PC-9 (cell line): ENCODE measurements at places on chromosomes 5 and 9.

DNA sequence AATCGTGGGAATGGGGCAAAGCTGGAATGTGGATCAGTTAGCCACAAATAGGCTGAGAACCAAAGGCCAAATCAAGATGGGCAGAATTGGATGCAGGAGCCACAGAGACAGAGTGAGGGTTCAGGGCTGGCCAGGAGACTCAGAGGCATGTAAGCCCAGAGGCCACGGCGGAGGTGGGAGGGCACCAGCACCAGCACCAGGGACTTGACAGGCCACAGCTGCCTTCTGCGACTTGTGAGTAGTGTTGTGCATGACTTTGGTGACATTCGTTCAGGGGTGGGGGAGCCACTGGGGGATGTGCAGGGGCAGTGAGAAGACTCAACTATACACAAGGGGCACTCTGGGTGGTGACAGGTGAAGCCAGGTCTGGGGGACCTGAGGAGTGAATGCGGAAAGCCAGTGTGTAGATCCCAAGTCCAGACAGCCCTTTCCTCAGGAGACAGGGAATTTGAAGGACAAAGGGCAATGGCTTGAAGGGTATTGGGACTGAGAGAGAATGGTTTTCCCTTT is 53.2 kb downstream of the TMOD1 start:
- no peaks in the 10 kb centered on the region for H3K36me3 ChIP-seq
- no peak overlapping the region for H3K27ac ChIP-seq
- H3K27me3 ChIP-seq, result no peaks in the 10 kb centered on the region
- no peak for DNase-seq

DNA sequence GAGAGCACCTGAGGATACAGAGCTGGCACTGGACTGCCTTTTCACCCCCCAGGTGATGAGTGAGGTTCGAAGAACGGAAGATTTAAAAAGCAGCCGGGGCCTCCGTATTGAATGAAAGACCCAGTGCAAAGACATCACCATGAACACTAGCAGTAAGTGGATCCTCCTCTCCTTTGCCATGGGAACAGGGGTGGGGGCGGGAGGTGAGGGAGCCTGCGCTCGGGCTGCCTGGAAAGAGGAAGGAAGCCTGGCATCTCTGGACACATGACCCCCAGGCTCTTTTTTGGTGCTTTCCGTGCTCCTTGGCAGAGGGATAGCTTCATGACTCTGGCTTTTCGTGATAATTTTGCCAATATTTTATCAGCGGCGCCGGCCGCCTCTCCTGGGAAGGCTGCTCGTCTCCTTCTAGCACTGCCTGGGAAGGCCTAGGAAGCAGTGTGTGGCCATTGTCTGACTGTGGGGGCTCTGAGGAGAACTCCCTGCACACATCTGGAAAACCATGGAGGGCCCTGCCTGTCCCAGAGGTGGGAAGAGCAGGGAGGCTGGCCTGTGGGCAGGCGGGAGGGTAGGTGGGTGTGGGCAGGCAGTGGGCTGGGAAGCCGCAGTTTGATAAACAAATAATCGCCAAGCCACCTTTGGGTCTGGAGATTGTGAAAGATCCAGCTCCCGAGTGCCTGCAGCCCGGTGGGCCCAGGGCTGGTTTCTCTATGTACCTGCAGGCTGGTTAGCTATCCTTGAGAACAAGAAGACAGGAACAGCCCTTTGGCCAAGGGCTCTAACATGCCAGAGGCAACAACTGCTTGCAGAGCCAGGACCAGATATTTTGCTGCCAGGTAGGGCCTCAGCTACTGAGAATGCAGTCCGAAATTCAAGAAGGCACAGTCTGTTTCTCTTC is 911 bp downstream of the ABLIM3 start:
- peaks cover 25% of the 10 kb centered on the region for H3K36me3 ChIP-seq
- peak overlapping the region; percentile 91 for H3K27ac ChIP-seq
- H3K4me1 ChIP-seq, result peaks cover 61% of the 10 kb centered on the region
- DNase-seq, result no peak
- peak overlapping the region; percentile 97 for H3K4me3 ChIP-seq
- H3K27me3 ChIP-seq, result no peaks in the 10 kb centered on the region

DNA sequence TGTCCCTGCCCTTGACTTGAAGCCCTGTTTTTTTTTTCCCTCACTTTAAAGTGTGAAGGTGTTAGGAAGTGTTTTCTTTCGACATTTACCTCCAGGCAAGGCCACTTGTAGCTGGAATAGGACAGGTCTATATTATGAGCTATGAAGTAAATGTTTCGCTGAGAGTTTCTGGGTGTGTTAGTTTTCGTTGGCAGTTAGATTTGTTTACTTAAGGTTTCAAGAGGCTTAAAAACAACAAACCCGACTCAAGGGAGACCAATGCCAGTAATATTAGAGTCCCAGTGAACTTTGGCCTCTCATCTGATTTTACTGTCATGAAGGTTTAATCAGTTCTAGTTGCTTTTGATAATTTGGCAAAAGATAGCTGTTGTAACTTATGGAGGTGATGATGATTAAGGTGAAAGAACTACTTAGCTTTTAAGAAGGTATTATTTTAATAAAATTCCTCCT is 25.2 kb downstream of the OCLN start:
- peaks cover 82% of the 10 kb centered on the region for H3K4me1 ChIP-seq
- H3K36me3 ChIP-seq, result peaks cover 7% of the 10 kb centered on the region; the same call in 1 of the 2 replicates
- no peak overlapping the region; the same call in 1 of the 2 replicates for H3K4me3 ChIP-seq

- no peaks in the 10 kb centered on the region for H3K4me1 ChIP-seq
- no peak for DNase-seq
- no peak overlapping the region for H3K27ac ChIP-seq
- H3K4me3 ChIP-seq, result no peak overlapping the region
Measured at GRCh38 chr5:143759396-143760130, 52.4 kb upstream of the HMHB1 start.

DNA sequence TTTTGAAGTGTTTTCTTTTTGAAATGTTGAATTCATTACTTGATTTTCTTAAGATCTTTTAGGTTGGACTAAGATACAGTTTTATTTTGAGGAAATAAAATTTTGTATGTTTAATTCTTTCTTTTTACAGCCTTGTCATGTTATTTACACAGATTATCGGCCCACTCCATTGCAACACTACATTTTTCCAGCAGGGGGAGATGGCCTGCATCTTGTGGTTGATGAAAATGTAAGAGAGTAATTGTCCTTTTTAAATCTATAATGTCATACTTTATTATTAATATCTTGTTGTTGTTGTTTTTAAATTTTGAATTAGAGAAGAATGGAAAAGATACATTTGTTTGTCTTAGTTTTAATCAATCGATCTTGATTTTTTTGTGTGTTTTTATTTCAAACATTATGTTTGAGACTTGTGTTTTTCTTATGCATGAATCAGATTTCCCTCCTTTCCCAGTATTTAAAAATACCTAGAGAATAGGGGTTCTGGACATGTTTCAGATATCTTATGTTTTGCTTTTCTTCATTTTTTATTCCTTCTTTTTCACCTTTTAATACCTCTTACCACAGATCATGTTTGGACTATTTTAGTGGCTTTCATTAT is 36.7 kb downstream of the MTREX start:
- peak; percentile 51 for DNase-seq
- no peaks in the 10 kb centered on the region for H3K4me1 ChIP-seq
- H3K4me3 ChIP-seq, result no peak overlapping the region
- no peaks in the 10 kb centered on the region for H3K27me3 ChIP-seq
- peaks cover 26% of the 10 kb centered on the region for H3K36me3 ChIP-seq
- 0 out of 2 replicates have a peak overlapping the region, but pooled peaks have one; percentile 1 for H3K27ac ChIP-seq

DNA sequence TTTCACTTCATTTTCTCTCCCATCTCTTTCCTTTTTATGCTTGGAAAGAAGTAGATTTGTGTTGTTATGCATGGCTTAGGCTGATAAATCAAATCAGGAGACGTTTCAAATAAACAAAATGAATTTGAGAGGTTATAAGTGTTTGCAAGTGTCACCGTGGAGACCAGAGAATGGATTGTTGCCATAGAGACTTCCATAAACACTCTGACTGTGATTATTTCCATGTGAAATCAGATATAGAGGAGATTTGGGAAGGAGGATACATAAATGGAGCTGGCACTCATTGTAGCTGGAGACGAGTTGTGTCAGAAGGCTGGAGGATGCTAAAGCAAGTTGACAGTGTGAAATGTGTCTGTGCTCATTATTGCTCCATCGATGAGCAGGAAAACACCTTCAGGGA is 84.2 kb upstream of the PCSK1 start:
- no peaks in the 10 kb centered on the region for H3K36me3 ChIP-seq
- no peaks in the 10 kb centered on the region for H3K4me1 ChIP-seq
- no peak overlapping the region for H3K27ac ChIP-seq
- H3K27me3 ChIP-seq, result no peaks in the 10 kb centered on the region

- peaks cover 33% of the 10 kb centered on the region; the same call in 1 of the 2 replicates for H3K36me3 ChIP-seq
- no peak overlapping the region for H3K4me3 ChIP-seq
- no peaks in the 10 kb centered on the region for H3K27me3 ChIP-seq
Measured at GRCh38 chr5:10684303-10685086, 76.5 kb downstream of the DAP start.

DNA sequence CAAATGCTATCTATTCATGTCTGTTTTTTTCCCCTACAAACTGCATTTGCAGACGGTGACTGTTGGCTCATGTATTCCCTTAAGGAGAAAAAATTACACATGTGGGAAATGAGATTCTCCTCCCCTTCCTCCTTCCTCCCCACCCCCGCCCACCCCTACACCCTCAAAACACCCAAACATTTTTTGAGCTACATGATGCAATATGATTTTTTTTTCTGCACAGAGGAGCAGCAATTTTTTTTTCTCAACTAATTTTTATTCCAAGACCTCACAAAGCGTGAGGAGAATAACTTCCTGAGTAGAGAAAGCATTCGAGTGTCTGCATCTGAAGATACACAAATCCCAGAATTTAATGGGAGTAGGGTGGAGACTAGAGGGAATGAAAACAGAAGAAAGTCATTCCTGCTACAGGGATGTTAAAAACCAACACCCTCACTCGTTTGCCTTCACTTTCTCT is 118.1 kb downstream of the PRDM6 start:
- H3K36me3 ChIP-seq, result no peaks in the 10 kb centered on the region
- peaks cover 8% of the 10 kb centered on the region for H3K4me1 ChIP-seq
- H3K4me3 ChIP-seq, result no peak overlapping the region
- no peaks in the 10 kb centered on the region for H3K27me3 ChIP-seq
- no peak overlapping the region for H3K27ac ChIP-seq

GRCh38 chr9:571066-571465 is 270.4 kb upstream of the DMRT1 start:
- no peaks in the 10 kb centered on the region for H3K4me1 ChIP-seq
- H3K27ac ChIP-seq, result no peak overlapping the region
- DNase-seq, result no peak
- H3K4me3 ChIP-seq, result no peak overlapping the region

DNA sequence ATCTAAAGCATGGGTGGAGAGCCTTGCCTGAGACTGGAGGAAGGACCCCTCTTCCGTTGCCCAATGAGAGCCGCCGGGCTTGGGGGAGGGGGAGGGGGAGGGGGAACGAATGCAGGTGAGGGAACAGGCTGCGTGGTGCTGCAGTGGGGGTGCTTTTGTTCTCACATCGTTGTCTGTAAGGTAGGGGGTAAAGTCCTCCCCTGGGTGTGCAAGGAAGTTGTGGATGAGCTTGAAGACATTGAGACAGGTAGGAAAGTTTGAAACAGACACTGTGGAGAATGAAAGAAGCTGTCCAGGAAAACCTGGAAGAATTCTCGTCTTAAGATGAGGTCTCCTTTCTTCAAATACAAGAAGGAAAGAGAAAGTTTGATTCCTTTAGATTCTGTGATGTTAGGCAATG is 94.1 kb upstream of the LIFR start:
- H3K36me3 ChIP-seq, result no peaks in the 10 kb centered on the region
- H3K27me3 ChIP-seq, result no peaks in the 10 kb centered on the region
- 0 out of 2 replicates have a peak overlapping the region, but pooled peaks have one; percentile 13 for H3K27ac ChIP-seq
- peak overlapping the region; percentile 50 for H3K4me3 ChIP-seq
- no peak for DNase-seq
- H3K4me1 ChIP-seq, result peaks cover 16% of the 10 kb centered on the region

- peaks cover 6% of the 10 kb centered on the region; the same call in 1 of the 2 replicates for H3K4me1 ChIP-seq
- H3K27me3 ChIP-seq, result no peaks in the 10 kb centered on the region
Measured at GRCh38 chr5:40600383-40600782, 79.3 kb upstream of the PTGER4 start.
